Epithelial cell of umbilical artery (primary cell): ENCODE measurements at places on chromosomes 13 and 19. TPM values are rescaled to one million over a fixed set of nuclear protein-coding genes. Genes with fewer than 3 reads are reported as not detected.

The ZNF730 gene
- 1.6 and 2.4 TPM in 2 replicates for total RNA-seq

The DCT gene
- total RNA-seq, result not detected in 2 replicates

The PRODH2 gene
- total RNA-seq, result not detected in 2 replicates

The PSG11 gene
- not detected in 2 replicates for total RNA-seq

The GPR4 gene
- total RNA-seq, result 1.5 and 4.2 TPM in 2 replicates

The LYPD3 gene
- total RNA-seq, result not detected in 2 replicates

The PODNL1 gene
- under 0.01 TPM in 1 of 2 replicates, not detected in the other for total RNA-seq

The WDR88 gene
- not detected in 2 replicates for total RNA-seq

The SYCN gene
- total RNA-seq, result not detected in 2 replicates
